ENCODE measurements at places on chromosomes 4 and X.

GRCh38 chr4:165301833-165302232, 25.6 kb upstream of the MSMO1 start:
- peak; percentile 35 for DNase-seq

- no peak for DNase-seq
Observed at GRCh38 chrX:28324321-28324721, 262.9 kb upstream of the IL1RAPL1 start.

- DNase-seq, result peak; percentile 37
Observed at GRCh38 chr4:27016551-27016950, 155.9 kb downstream of the STIM2 start.

DNA sequence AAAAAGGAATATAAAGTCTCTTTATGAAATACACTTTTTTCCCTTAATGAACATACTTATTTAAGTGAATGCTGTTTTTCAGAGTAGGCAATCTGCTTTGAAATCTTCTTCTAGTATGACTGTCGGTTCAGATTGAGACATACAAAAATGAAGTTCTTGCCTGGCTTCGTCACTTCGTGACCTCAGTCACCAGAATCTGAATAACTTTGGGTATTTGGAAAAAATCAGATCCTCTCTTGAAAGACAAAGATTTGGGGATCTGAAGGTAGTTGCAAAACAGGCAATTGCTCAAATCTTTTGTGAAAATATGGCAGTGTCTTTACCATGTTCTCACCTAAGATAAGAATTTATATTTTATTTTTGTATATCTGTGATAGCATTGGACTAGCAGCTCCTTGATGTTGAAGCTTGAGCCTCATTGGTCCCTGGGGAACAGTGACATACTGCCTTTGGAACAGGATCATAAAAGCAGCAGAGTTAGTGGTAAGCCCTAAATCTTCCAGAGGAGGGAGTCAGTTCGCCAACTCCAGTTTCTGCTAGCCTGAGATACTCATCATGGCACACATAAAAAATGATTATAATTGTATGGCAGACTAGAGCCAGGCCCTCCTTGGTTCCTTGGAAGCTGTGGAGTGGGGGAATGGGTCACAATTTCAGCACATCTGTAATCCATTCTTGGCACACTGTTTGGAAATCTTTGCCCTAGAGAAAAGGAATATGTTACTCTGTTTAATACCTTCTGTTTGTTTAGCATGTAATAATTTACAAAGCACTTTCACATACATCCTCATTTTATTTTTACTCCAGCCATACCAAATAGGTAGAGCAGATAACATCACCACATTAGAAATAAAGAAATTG, 5.0 kb downstream of the ARFIP1 start:
- peak; percentile 71 for DNase-seq

DNA sequence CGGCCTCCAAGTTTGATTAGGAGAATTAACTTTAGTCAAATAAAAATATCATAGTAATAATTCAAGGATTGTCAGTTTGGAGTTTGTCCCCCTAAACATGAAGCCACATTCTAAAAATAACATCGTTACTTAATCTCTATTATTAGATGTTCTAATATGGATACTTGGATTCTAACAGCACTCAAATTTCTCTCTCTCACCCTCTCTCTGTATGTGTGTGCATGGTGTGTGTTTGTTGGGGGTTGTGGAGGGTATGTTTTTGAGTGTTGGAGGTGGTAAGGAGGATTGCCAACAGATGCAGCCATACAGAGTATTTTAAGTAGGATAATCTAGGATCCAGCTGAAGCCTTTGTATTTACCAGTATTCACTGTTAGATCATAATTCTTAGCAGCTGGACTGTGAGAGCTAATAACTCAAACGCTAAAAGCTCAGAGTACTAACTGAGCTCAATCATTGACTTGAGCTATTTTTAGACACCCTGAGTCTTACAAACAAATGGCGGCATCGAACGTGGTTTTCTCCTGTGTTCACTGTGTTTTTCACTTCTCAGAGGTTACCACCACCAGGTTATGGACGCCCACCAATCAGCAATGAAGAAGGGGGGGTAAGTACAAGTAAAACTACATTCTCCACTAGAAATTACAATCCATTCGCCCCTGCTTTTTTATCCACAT, 8.8 kb downstream of the ENAM start:
- DNase-seq, result peak; percentile 25

DNA sequence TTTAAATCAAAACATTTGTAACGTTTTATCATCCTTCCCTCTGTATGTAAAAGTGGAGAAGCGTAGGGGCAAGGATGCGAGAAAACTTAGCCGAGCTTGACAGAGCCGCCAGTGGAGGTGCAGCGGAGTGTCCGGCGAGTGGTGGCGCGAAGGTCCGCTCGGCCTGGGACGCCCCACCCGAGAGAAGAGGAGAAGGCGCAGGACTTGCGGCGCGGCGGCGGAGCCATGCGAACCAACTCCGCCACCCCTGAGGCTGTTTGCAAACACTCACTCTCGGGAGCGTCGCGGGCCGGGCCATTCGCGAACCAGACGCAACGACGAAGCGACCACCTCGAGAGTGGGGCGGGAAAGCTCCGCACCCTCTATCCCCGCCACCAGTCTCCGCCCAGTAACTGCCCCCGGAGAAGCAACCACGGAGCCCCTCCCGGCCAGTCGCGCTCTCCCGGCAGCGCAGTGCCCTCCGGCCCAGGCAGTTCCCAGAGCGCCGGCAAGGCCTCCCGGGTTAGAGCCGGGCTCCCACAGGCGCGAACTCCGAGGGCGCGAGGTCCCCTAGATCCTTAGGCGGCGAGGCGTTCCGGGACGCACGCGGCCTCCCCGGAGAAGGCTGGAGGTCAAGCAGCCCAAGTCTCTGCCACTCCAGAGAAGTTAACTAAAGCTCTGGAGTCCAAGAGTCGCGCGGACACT, 2.3 kb upstream of the MAB21L2 start:
- DNase-seq, result no peak
